ENCODE measurements at places on chromosomes 5 and 9.

GRCh38 chr5:93130624-93131490 is 450.2 kb downstream of the NR2F1-AS1 start:
- no peak for DNase-seq

DNA sequence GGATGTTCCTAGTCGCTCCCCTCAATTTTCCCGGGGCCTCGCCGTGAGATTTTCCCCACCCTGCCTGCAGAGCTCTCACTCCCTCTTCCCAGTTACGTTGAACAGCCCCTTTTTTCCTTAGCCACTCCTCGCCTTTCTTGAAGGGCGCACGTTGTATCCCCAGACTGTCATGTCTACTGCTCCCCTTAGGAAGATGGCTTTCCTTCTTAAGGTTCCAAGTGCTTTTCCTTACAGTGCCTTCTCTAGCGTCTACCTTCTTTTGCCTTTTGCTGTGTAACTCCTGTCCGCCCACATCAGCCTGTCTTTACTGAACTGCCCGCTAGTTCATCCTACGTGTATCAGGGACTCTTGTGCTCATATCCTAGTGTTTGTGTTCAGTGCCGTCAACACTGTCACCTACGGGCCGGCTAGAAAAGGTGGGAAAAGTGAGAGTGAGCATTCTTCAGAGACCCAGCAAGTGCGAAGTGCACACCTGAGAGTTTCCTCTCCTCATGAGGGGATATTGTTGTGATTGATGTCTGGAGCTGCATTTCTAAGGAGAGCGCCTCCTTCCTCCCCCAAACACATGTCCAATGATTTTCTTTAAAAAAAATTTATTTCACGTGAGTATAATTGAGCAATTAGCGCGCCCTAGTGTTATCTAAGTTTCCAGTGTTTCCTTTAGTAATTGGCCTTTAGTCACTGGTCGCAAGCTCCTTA is 764 bp downstream of the CAMLG start:
- DNase-seq, result no peak

DNA sequence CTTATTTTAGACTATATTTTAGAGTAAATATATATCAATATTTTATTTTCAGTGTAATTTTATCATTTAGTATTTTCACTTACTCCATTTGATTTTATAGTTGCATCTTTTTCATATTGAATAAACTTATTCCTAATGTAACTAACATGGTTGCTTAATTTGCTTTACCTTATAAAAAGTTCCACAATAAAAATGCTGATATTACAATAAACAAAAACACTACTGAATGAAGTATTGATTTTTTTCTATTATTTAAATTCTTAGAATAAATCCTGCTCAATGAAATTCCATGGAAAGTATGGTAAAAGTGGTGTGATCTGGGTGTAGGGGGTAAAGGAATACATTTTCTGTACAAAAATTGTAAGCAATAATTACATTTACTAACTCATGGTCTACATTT is 2074.9 kb upstream of the C9orf72 start:
- no peak for DNase-seq

GRCh38 chr9:131019388-131020239 is 10.6 kb downstream of the LAMC3 start:
- DNase-seq, result no peak

GRCh38 chr9:125993466-125993865 is 246.3 kb downstream of the PBX3 start:
- no peak for DNase-seq

DNA sequence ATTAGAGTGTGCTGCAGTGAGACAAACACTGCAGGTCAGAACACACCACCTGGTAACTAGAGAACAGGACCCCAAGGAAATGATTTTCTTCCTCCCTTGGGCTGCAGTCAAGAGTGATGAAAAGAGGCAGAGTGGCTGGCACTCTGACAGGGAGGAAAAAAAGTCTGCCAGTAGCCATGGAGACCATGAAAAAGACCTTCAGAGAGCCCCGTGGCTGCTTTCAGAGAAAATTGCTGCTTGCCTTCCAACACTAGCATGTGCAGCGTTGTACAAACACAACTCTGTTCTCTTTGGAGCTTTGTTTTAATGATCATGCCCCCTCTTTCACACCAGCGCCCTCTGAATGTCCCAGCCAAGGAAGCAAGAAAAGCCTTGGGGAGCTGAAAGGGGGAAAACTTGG is 68.8 kb downstream of the ANKRD55 start:
- no peak for DNase-seq

GRCh38 chr5:124724357-124725039 is 21.9 kb downstream of the ZNF608 start:
- DNase-seq, result no peak

DNA sequence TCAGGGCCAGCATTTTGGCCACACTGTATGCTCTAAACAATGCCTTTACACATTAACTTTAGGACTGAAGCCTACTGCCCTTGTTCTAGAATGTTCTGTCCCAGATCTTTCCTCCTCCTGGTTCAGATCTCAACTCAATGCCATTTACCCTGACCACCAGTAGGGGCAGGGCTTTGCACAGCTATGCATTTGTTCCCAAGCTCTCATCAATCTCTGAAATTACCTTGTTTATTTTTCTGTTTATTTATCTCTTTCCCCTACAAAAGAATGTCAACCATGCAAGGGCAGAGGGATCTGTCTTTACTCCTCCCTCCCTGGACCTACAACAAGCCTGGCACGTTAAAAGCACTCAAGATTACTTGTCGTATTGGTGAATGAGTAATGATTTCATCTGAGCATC is 612.9 kb downstream of the BNC2 start:
- DNase-seq, result no peak

GRCh38 chr5:53547226-53547625 is 13.2 kb upstream of the NDUFS4 start:
- DNase-seq, result no peak

- no peak for DNase-seq
Observed at GRCh38 chr5:55450050-55450765, 84.6 kb downstream of the PLPP1 start.

- no peak for DNase-seq
Observed at GRCh38 chr9:126670270-126670669, 56.5 kb downstream of the LMX1B start.

DNA sequence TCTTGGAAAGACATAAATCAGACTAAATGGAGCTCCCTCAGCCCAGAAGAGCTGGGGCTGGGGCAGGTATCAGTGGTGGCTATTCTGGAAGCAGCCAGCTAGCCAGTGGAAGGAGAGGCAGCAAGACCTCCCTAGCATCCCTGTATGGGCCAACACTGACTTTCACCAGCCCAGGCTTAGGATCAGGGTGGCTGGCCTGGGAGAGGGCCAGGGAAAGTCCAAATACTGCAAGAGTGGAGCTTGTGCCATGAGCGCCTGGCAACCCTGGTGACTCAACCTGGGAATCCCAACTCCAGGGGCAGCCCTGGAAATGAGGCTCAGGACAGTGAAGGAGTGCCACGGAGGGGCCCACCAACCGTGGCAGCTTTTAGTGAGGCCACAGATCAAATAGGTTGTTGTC is 7.6 kb upstream of the IRF1 start:
- no peak for DNase-seq

All from esophagus squamous epithelium (tissue), 5 donors.